Right ventricle myocardium inferior (tissue), 1 donor: ENCODE measurements at places on chromosomes 7 and 10. TPM values are rescaled to one million over a fixed set of nuclear protein-coding genes. Genes with fewer than 3 reads are reported as not detected.

DNA sequence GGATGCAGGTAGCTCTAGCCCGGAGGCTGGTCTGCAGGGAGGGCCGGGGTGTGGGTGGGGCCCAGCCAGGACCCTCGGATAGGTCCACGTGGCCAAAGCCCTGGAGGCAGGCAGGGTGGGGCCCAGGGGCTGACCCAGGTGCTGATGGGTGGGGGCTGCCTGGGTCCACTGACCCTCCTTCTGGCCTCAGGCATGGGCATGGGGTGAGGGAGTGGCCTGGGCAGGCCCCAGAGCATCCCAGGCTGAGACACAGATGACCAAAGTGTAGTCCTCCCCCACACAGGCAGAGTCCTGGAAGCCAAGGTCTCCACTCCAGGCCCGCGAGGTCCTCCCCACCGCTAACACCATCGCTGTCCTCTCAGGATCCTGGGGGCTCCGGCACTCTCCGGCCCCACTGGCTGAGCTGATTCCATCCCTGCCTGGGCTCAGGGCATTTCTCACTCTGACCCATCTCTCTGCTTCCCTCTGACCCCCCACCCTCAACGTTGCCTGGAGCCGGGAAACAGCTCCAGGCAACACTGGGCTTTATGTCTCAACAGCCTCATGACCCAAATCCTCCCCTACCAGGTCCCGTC is 20.7 kb upstream of the PPP2R2D start:
- DNase-seq = no peak

Gene CADPS2
- 20.8 TPM for total RNA-seq

DNA sequence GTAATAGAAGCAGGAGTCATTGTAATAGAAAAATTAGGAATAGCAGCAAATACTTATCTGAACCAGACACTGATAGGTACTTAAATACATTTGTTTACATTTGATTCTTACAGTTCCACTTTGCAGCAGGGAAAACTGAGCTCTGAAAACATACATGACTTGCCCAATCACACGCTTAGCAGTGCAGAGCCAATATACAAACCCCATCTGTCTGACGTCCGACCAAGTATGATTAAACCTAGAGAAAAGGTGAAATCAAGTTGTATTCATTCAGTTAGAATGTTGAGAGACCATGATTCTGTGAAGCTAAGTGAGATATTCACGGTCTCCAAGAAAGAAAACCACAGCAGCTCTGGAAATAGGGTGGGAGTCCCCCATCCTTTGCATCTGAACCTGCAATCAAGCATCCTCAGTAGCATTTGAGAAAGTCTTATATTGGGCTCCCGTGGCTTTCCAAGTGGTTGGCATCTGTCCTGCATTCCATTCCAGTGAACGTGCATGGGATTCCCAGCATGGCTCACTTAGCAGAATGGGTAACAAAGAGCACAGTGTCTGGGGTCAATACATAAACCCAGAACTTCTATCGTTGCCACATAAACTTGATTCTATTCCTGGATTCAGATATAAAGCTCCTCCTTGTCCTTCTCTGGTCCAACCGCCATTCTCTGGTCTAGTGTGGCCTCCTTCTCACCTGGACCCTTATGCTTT is 148.7 kb upstream of the RSU1 start:
- DNase-seq = no peak

DNA sequence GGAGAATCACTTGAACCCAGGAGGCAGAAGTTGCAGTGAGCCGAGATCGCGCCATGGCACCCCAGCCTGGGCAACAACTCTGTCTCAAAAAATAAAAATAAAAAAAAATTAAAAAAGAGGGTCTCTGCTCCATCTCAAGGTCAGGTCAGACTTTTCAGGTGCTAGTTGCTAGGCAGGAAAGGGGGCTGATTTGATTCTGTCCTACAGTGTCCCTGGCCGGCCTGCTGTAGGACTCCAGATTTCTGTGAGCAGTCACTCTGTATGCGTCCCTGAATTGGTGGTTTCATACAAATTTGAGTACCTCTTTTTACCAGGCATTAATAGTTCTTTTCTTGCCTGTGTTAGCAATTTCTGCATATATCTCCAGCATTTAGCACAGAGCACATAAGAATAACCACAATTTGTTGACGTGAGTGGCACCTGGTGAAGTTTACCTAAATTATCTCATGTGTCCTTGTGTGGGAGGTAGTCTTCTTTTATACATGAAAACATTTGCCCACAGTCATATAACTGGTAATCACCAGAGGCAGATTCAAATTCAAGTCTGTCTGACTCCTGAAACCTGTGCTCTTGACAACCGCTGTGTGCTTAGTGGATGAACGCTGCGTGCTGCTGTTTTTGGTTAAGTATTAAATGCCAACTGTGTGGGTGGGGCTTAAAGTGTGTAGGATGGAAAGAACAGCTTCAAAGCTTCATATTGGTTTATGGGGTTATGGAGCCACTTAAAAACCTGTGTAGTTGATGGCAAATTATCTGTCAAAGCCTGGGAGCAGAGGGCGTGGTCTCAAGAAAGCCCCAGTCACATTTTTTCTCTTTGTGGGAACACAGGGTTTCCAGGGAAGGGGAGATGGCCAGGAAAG is 3.2 kb upstream of the ZNF775 start:
- no peak for DNase-seq

DNA sequence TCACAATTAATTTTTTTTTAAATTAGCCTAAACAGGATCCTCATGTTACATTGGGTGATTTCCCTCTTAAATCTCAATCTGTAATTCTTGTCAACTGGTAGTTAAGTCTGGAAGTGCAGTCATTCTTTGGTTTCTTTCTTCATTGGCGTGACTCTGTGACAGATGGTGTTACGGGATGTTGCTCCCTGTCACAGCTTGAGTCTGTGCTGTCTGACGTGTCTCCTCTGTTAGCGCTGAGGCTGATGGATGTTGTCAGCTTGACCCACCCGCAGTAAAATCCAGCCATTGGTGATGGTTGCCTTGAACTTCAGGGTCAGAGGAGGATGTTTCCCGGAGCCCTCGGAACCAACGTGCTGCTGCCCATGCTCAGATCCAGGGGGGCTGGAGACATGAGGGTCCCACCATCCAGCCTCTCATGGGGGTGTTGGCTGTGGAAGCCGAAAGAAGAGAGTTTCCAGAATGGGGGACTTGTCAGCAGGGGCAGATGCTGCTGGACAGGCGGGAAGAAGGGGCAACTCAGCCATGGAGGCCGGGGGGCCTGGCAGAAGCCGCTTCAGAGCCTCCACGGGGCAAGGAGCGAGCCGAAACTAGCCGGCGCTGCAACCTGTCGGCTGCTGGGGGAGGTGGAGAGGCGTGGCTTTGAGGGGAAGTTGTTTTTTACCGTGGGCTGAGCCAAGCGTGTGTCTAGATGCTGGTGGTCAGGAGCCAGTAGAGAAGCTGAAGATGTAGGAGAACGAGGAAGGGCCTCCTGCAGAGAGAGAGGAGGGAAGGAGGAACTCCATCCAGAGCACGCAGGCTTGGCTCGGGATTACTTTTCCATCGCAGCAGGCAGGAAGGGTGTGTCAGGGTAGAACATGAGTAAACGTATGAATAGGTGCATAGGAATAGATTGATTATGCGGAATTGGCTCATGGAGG is 3.5 kb downstream of the SUN1 start:
- no peak for DNase-seq

DNA sequence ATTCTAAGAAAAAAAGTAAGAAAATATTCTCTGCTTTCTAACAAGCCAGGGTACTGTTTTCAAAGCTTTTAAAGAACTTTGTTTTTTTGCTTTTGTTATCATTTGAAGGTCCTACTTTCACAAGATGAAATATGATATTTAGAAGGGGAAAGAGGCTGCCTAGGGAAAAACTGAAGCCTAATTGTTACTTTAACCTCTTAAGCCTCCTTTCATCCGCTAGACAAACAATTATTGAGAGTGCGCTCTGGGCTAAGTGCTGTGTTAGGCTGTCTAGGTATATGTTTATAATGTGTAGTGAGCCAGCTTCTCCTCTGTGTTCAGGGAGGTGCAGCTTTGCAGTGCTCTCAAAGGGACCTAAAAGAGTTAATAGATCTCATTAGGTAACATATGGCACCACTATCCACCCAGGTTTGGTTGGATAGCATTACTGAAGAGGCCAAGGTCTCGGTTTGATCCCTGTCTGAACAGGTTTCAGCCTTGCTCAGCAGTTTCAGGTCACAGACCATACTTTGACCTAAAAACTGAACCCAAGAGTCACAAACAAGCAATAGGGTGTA is 17.9 kb downstream of the PDK4 start:
- DNase-seq = no peak

GRCh38 chr7:140062118-140062527 is 628 bp downstream of the PARP12 start:
- no peak for DNase-seq

Gene GIMAP4
- total RNA-seq = 38.4 TPM

Gene C10orf67
- total RNA-seq = 0.51 TPM

Gene RPEL1
- total RNA-seq = not detected

DNA sequence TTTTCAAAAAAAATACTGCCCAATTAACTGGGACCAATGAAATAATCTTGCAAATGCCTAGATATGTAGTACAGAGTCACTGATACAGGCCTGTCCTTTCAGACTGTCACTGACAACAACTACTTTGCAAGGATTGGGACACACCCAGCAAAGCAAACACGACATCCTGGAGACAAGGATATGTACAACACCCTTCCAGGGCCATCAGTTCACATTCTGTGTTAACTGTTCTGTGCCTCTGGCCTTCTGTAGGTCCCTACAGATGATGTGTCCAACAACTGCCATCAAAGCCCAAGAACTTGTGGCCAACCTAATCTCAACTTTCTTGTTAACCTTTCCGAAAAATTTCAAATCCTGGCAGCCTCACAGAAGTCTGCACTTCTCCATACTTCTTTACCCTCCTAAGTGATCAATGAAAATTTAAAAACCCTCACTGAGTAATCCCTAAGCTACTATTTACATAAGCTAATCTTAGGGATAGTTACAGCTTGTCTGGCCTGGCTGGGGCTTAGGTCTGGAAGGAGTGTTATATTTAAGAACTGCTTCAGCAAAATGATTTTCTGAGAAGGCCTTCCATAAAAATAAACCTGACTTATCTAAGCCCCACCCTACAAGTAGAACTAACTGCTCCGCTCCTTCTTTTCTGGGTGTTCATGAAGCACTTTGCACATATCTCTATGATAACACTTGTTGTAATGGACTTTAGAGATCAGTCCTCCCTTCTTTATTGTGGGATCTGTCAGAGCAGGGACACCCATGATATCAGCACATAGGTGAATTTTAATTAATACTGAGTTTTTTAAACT is 21.0 kb downstream of the COBL start:
- no peak for DNase-seq

Gene KAZALD1
- total RNA-seq = 4.8 TPM

Gene DGKB
- 0.38 TPM for total RNA-seq

DNA sequence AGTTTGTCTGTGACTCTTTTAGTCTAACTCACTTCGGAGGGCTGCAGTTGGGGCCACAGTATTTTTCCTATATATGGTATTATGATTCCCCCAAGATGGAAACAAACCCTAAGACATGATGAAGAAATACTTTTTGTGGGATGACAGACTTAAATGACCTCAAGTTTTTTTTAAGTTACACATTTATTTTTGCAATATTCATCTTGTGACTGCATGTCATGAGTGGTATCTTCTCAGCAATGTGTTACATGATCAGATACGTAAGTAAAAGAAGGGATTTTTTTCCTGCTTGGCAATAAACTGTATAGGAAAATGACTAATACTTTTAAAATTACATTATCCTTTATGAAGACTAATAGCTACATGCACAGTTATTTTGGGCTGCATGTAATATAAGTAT is 57.8 kb downstream of the OR13A1 start:
- no peak for DNase-seq

DNA sequence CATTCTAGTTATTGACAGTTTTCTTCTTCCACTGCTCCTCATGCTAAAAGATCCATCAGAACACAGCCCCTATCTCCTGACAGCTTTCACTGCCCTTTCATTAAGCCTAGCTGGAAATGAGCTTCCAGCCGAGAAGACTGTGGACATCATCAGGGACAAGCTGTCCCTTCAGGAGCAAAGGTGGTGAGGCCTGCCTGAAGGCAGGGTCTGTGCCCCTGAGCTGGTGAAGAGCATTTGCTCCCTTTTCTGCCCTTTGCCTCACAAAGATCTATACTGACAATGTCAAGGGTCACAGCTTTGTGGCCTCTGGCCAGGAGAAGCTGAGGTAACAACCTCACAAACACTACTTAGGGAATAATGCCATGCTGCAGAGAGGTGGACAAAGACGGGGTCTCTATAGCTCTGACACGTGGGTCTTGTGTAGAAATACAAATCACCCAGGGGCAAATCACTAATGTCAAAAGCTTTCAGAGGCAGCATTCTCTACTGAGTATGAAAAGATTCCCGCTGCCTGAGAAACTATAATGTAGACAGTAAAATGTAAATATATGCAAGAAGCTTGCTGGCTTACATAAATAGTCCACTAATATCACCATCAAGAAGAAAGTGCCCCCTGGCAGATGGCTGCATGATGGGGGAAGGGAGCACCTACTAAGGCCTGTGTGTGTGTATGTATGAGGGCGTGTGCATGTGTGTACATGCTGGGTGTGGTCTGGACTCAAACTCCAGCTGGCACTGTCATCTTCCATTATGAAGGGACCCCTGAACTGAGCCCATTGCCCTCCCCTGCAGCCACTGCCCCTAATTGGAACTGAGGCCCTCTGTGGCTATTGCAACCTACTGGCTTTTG is 55.8 kb downstream of the HBP1 start:
- DNase-seq = no peak

- no peak for DNase-seq
Observed at GRCh38 chr7:122337011-122337410, 32.5 kb upstream of the FEZF1 start.

Gene PHYHIPL
- not detected for total RNA-seq

- DNase-seq = no peak
Observed at GRCh38 chr10:49298671-49298982, 343 bp upstream of the C10orf71 start.

Gene CCL24
- not detected for total RNA-seq

GRCh38 chr10:69413221-69413865 is 3.4 kb downstream of the TACR2 start:
- peak; percentile 79 for DNase-seq

- DNase-seq = no peak
Observed at GRCh38 chr10:88478256-88478655, 104.9 kb downstream of the RNLS start.

DNA sequence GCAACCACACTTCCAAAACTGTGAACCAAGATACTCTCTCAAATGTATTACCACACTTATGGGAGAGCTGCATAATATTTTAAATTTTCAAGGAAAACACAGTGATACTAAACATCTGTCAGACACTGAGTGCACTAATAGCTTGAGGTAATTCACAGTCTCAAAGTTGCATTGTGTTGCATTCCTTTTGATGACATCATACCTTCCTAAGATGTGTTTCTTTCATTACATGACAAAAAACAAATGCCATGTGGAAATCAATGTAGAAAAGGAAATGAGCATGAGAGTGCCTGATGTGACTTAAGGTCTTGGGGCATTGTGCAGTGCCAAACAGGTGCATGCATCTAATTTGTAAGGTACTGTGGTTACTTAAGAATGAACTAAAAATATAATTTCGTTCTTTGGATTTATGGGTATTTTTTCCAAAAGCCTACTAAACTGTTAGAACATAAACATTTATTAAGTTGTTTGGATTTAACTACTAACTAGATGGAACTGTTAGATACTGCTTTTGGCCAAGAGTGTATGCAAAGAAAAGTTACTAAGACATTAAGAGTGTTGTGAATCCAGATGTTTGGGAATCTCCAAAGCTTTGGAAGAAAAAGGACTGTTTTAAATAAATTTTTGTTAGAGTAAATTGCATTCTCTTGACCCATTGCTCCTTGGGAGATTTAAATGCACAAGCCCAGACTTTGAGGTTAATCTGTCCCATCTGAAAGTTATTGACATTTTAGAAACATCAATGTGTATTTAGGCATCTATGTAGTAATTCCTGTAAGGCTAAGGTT is 496.2 kb upstream of the SEMA3D start:
- no peak for DNase-seq

- no peak for DNase-seq
Observed at GRCh38 chr10:11434324-11434723, 177.1 kb downstream of the USP6NL start.
